ENCODE measurements at places on chromosomes 7 and 10.

DNA sequence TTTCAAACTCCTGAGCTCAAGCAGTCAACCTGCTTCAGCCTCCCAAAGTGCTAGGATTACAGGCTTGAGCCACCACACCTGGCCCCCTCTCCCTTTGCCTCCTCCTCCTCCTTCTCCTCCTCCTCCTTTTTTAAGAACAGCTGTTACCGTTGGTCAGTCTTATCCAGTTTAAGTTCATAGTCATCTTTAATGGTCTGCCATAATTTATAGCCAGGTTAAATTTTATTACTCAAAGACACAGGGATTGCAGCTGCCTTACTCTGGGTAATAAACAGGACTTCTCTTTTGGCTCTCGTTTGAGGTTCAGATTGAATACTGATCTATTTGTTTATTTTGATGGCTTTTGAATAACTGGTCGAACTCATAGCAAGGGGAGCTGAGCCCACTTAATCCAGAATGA, 35.2 kb downstream of the ATOH7 start:
- H3K4me3 ChIP-seq: no peak overlapping the region
- DNase-seq: no peak
- no peaks in the 10 kb centered on the region for H3K36me3 ChIP-seq
- peaks cover 3% of the 10 kb centered on the region for H3K27me3 ChIP-seq
- H3K27ac ChIP-seq: no peak overlapping the region

DNA sequence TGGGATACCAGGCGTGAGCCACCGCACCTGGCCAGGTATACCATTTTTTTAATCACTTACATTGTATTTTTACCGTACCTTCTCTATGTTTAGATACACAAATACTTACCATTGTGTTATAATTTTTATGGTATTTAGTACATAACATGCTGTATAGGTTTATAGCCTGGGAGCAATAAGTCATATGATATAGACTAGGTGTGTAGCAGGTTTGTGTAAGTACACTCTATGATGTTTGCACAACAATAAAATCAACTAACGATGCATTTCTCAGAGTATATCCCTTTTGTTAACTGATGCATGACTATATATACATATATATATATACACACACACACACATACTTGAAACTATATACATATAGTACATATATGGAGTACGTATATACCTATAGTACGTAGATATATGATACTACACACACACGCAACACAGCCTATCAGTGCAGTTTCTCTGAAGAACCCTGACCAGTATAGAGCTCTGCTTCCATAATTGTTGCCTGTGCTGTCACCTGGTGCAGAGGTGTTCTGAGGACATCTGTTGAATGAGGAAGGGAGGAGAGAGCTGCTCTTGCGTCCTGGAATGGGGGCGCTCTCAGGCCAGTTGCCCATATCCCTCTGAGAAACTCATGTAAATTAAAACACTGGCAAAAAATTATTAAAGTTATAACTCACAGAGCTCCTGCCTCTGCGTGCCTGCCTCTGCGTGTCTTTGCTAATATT, 315.3 kb downstream of the FGFR2 start:
- H3K27me3 ChIP-seq: no peaks in the 10 kb centered on the region
- no peak overlapping the region for H3K27ac ChIP-seq
- H3K4me3 ChIP-seq: no peak overlapping the region

DNA sequence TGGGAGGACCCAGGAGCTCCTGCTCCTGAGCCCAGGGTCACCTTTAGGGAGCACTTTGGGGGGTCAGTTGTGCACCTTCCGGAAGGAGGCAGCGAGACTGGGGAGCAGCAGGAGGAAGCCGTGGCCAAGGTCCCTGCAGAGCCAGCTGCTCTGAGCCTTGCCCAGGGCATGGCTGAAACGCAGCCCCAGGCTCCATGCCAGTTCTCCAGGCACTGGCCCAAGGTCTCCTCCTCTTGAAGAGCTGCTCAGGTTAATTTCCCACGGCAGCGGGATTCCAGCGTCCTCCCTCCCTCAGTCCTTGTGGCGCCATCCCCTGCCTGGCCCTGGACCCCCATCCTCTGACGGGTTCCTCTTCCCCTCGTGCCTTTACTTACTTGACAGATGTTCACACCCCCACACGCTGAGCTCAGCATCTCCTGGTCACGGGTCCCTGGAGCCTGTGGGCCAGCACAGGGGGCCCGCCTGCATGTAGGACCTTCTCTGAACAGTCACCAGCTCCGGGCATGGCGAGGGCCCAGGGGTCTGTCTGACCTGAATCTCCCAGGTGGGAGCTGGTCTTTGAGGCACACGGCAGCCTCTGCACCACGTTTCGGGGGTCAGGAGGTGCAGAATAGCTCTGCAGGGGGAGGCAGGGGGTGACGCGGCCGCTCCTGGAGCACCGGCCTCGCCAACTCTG, 16.7 kb upstream of the CFAP46 start:
- H3K4me1 ChIP-seq: peaks cover 5% of the 10 kb centered on the region
- H3K27ac ChIP-seq: no peak overlapping the region
- H3K4me3 ChIP-seq: no peak overlapping the region
- no peaks in the 10 kb centered on the region for H3K36me3 ChIP-seq
- DNase-seq: no peak

DNA sequence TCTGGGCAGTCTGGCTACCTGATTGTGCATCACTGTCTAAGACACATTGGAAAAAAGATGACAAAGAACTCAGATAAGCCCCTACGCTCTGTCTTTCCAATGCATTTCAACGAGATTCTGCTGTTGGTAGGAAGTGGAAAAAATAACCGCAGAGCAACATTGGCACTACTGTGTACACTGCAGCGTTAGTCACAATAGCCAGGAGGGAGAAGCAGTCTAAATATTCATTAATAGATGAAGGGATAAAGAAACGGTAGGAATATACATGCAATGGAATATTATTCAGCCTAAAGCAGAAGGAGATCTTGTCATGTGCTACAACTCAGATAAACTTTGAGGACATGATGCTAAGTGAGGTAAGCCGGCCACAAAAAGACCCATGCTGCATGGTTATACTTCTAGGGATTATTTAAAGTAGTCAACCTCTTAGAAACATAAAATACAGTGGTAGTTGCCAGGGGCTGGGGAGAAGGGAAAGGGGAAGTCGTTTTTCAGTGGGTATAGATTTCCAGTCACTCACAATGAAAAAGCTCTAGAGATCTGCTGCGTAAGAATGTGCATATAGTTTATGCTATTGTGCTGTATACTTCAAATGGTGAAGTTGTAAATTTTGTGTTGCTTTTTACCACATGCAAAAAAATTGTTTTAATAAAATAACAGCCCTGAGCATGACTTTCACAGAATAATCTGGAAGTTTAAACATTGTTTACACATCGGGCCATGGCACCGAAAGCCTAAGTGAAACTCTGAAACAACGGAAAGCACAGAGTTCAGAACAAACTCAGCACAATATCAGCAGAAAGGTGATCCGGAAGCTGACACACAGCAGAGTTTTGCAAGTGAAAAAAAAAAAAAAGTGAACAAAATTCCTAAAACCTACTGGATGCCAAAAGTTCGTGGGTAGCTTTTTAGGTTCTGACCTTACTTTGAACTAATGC, 40.1 kb downstream of the ELMO1 start:
- H3K36me3 ChIP-seq: peaks cover 3% of the 10 kb centered on the region
- peak overlapping the region; percentile 48 for H3K4me3 ChIP-seq
- H3K27me3 ChIP-seq: no peaks in the 10 kb centered on the region
- H3K4me1 ChIP-seq: peaks cover 39% of the 10 kb centered on the region
- peak; percentile 43 for DNase-seq
- H3K27ac ChIP-seq: peak overlapping the region; percentile 19

DNA sequence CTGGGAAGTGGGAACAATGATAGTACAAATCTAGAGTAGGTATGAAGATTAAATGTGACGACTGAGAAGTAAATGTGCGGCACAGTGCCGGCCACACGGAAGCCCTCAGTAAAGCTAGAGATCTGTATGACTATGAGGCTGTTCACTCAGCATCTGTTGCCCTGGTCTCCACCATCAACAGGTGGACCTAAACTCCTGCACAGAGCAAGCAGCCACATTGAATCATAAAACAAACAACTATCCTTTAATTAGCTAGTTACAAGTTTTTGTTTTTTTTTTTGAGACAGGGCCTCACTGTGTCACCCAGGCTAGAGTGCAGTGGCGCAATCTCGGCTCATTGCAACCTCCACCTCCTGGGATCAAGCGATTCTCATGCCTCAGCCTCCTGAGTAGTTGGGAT, 16.6 kb downstream of the RBP4 start:
- H3K36me3 ChIP-seq: no peaks in the 10 kb centered on the region
- H3K27ac ChIP-seq: no peak overlapping the region
- H3K4me3 ChIP-seq: no peak overlapping the region
- DNase-seq: no peak
